Activated CD4-positive, alpha-beta T cell treated with anti-CD3 and anti-CD28 coated beads, Interleukin-2, amount 50 U/mL, for 48 hours (primary cell): ENCODE measurements at places on chromosomes 13 and 19.

DNA sequence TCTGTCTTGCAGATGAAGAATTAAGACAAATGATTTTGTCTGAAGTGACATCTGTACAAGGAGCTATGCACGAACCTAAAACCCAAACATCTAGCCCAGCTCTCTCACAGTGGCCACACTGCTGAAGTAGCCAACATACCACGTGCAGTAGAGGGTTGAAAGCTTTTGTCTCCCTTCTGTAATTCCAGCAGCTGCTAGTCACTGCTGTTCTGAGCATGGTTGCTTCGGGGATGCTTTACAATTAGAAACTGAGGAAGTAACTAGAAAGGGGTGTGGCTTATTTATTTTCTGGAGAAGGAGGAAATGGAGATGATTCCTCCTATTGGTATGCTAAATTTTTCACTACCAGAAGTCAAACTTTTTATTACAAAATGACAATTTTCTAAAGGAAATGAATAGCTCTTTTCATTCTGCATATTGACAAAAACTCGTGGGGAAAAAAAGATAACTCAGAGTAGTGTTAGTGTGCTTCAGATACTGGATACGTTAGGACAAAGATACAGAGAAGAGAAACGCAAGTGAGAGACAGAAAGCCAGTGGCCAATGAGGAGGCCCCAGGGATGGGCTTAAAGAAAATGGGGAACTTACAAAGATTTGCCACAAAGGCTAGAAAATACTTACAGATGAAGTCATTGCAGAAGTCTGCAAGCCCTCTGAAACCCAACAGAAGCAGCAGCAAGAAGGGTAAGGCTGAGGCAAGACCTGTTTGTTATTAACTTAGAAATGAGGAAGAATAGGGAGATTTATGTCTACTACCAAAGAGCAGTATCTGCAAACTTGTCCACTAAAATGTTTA lies 192.7 kb upstream of the MIR17HG start:
- no peak for DNase-seq

DNA sequence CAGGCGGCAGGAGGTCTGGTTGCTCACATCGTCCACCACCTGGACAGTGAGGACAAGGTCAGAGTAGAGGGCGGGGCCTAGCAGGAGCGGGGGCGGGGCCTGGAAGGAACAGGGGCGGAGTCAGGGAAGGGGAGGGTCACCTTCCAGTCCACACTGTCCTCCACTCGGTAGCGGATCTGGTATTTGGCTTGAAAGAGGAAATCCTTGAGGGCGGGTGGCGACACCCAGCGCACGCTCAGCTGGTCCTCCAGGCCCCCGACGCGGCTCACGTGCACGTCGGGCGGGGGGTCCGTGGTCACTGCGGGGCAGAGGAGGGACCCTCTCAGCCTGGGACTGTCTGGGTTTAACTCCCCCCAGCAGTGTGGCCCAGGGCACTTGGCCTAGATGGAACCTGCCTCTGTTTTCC lies 8.2 kb downstream of the REX1BD start:
- DNase-seq: no peak

- peak; percentile 19 for DNase-seq
Observed at GRCh38 chr19:19900139-19900728, 512 bp upstream of the ZNF93 start.

GRCh38 chr13:107999751-108000150 lies 215.6 kb downstream of the LIG4 start:
- DNase-seq: no peak

DNA sequence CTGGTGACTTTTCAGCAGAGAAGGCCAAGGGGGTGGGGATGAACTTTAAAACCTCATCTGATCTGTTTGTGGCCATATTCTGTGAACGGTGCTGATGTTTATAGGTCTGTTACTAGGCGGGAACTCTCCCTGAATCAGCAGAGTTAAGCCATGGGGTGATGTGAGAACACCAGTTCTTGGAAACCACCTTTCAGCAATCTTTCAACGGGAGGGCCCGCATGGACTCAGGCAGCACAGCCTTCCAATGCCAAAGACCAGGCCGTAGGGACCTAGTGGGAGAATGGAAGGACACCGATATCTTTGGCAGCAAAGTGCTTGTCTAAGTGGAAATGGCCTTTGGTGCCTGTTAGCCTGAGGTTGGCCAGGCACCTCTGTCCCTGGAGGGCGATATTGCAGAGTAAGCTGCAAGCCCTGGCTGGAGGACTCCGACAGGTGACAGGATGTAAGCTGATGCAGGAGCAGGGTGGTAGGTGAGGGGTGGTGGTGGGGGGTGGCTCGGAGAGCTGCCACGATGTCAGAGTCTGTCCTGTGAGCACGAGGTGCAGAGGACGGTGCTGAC lies 57.0 kb downstream of the ERCC5 start:
- DNase-seq: no peak

- DNase-seq: no peak
Observed at GRCh38 chr13:30810801-30811200, 75.5 kb downstream of the ALOX5AP start.

DNA sequence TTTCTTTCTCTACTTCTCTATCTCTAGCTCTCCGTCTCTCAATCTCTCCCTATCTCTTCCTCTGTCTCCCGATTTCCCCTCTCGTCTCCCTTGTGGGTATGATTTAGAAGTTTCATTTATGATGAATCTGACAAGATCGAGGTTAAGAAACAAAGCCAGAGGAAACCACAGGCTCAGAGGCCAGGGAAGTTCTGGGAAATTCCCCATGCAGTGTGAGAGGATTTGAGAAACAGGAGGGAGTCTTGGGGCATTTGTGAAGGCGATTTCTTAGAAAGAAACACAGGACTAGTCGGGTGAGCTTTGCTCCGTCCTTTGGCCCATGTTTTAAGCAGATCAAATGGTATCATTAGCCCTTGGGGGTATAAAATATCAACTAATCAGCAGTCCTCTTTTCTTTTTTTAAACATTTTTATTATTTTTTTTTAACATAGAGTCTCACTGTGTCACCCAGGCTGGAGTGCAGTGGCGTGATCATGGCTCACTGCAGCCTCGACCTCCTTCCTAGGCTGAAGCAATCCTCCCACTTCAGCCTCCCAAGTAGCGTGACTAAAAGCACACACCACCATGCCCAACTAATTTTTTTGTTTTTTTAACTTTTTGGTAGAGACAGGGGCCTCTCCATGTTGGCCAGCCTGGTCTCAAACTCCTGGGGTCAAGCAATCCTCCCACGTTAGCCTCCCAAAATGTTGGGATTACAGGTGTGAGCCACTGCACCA lies 25.8 kb downstream of the TNFSF9 start:
- DNase-seq: no peak

GRCh38 chr19:30649934-30650614 lies 277.9 kb downstream of the ZNF536 start:
- DNase-seq: peak; percentile 12

- no peak for DNase-seq
Observed at GRCh38 chr13:45542391-45542790, 73.1 kb downstream of the ERICH6B start.

DNA sequence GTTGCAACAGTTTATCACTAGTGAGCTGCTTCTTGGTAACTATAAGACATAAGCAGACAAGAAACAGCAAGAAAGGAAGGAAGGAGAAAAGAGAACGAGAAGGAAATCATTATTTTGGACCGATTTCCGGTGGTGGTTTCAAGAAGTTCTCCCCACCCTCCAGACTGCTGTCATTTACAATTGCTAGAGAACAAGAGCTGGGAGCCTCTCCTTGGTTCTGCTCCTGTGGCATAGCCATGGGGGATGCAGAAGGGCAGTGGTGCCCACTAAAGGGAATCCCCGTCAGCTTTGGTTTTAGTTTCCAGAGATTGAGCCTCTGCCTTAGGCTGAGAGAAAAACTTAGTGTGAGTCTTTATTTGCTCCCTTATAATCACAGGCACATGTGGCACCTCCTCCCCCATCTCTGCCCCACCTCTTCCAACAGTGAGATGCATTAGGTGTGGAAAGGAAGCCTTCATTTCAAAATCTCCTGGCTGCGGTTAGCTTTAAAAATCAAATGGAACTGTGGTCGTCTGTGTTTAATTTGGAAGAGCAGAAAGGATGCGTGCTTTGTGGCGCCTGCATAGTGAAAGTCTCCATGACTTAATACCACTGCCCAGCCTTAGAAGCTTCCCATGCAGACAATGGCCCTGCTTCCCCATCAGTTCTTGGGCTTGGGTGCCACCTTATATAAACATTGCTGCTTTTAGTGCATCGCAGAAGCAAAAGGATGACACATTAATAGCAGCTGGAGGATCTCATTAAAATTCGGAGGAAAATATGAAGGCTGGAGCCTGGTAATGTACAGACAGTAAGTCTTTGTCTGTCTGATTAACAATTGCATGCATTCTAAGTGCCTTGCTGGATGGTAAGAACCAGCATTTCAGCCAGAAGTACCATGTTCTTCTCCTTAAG lies 25.0 kb downstream of the LRCH1 start:
- DNase-seq: no peak

DNA sequence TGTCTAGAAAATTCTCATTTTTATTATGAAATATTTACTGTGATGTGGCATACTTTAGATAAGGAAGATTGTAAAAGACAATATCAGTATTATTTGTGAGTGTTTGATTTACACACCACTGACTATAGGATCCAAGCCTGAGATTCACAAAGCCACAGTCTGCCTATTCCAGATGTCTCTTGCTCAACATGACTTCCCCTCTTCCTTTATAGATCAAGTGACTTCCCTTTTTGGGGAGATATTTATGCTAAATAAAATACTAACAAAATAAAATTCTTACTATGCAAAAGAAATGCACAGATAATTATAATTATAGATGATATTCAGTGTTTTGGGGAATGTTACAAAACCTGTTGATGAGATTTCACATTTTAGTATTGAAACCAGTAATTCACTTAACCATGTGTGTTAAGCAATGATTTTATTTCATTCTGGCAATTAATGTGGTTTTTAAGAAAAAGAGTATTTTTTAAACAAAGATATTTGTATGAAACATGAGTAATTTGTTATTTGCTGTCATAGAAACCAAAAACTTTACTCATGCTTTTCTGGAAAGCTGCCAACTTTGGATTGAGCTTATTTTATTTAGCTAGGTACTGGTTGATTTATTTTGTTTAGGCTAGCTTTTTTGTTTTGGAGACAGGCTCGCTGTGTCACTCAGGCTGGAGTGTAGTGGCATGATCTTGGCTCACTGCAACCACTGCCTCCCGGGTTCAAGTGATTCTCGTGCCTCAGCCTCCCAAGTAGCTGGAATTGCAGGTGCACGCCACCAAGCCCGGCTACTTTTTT lies 13.7 kb upstream of the GPR183 start:
- no peak for DNase-seq

GRCh38 chr19:29139227-29139626 lies 73.7 kb downstream of the UQCRFS1 start:
- DNase-seq: no peak

- DNase-seq: no peak
Observed at GRCh38 chr13:99689955-99690354, 188.7 kb downstream of the TM9SF2 start.

DNA sequence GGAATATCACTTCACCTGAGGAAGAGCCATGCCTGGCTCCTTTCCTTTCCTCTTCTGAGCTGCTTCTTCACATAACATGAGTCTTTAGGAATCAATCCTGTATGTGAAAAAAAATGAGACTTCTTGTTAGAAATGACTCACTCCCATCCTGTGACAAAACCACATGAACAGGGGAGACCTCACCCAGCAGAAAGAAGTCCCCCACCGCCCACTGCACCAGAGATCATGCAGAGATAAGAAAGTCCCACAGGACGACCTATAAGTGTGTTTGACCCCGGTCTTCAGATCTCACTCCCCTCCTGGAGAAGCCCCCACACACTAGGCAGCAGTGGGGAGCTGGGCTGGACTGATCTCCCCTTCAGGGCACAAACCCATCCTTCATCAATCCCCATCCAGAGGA lies 7.8 kb downstream of the ZNF600 start:
- peak; percentile 13 for DNase-seq

- peak; percentile 13 for DNase-seq
Observed at GRCh38 chr19:51783372-51783771, 11.6 kb upstream of the FPR3 start.

DNA sequence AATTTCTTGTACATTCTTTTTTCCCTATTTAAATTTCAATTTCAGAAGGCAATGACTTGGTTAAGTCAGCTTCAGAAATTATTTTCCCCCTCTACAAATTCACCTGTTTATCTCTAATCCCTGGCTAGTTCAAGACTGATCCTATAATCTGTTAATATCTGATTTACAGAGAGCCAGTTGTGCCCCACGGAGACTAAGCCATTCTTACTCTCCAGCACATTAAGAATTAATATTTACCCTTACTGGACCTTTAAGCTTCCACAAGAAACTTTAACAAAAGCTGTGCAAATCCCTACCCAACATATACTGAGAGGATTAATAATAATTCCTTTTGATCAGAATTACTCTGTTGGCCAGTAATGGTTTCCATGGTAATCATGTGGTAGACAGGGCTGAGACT lies 786.2 kb downstream of the PCDH9 start:
- DNase-seq: no peak

- DNase-seq: no peak
Observed at GRCh38 chr19:53871454-53871853, 3.8 kb downstream of the MYADM start.

GRCh38 chr19:12953799-12954611 lies 3.0 kb downstream of the GADD45GIP1 start:
- DNase-seq: no peak

- no peak for DNase-seq
Observed at GRCh38 chr13:24910502-24911132, 146.6 kb downstream of the RNF17 start.

DNA sequence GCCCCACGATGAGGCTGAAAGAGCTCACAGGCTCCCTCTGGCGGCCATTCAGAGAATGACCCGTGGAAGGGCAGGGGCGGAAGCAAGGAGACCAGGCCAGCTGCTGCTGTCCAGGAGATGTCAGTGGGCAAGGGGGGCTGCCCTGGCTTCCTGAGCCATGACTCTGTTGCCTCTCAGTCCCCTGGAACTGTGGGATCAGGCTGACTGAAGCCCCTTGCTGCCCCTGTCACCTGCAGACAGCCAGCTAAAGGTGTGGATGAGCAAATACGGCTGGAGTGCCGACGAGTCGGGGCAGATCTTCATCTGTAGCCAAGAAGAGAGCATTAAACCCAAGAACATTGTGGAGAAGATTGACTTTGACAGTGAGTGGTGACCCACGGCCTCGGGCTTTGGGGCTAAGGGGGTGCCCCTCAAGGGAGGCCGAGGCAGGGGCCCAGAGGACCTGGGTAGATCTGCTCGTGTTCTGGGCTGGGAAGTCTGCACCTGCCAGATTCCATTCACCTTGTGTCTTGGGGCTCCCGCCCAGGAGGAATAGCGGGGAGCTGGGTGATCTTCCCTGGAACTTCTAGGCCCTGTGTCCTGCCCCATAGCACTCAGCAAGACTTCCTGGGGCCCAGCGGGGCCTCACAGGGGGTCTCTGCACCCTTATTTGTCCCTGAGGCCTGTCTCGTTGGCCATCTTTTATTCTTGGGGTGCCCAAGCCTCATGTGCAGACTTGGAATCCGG lies 12.5 kb upstream of the ACTN4 start:
- peak; percentile 84 for DNase-seq

GRCh38 chr19:46924874-46925547 lies 64.2 kb downstream of the ARHGAP35 start:
- peak; percentile 21 for DNase-seq
